ENCODE measurements at places on chromosomes 13 and 19.

- DNase-seq = no peak
These were observed 21.9 kb downstream of the LCP1 start for GRCh38 chr13:46160065-46160464.

DNA sequence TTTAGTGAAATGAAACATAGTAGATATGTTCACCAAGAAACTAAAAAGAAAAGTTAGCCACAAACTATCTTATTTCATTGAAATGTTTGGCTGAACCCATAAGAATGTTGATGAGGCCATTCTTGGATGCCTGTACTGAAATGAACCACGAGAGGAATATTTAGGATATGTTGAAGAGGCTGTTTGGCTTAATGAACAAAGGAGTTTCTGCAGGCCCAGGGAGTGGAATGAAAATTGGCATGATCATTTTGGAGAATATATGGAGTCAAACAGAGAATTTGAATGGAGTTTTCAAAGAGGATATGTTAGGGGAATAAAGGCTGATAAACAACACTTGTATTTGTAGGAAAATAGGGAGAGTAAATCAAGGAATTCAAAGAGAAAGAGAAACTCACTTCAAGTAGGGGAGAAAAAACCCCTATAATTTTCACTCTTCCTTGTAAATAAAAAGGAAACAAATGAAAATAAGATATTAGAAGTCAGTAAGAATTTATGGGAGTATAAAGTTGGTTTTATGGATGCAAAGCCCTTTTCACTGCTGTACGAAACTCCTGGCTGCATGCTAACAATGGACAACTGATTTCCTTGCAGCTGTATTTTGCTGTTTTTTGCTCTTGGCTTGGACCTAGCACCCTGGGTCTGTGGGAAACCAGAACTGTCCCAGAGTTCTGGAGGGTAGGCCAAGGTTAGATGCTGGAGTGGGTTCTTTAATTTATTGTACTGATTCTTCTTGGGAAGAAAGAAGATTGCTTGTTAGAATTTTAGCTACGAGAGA, 36.5 kb downstream of the KL start:
- DNase-seq = no peak

DNA sequence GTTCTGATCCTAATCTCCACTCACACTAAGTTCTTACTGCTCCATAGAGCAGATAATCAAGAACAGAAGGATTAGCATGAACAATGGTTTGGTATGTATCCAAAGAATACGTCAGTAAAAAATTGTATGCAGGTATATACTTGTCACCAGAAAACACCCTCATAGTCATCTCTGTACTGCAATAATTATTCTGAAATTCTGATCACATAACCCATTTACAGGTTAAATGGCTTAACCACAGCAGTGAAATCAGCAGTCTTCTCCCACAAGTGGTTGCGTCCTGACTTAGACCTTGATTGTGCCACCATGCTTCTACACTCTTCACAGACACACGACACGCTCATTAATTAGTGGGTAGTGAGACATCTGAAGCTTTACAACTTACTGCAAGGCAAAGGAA, 50.9 kb downstream of the LNX2 start:
- no peak for DNase-seq

DNA sequence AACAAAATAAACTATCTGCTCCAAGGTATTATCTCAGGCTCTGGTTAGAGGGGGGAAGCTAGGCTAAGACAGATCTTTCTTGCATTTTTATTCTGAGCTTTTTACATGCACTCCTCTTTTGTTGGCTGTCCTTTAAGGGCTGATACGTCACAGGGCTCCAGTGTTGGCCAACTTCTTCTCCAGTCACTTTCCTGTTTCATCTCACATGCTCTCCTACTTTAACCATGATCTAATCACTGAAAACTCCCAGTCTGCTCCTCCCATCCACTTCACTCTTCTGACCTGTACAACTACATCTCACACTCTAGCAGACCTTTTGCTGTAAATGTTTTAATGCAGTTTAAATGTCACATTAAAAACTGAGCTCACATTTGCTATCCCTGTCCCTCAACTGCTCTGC, 510.0 kb upstream of the KLF12 start:
- no peak for DNase-seq

DNA sequence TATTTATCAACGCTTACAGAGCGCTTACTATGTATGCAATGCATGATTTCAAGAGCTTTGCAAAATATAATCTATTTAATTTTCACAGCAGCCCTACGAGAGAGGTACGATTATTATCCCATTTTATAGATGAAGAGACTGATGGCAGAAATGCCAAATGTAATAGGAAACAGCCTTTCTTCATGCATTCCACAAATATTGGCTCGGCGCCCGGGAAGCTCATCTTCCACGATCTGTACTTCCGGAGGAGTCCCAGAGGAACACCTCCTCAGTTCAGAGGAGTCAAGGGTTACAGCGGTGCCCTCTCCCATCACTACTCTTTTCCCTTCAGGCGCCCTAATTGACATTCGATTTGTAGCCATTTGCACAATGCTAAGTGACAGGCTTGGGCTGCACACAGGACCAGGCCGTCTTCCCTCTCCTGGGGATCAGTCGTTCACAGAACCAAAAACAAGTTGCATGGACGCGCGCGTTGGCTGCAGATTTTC, 1.1 kb upstream of the ARHGAP35 start:
- DNase-seq = no peak

DNA sequence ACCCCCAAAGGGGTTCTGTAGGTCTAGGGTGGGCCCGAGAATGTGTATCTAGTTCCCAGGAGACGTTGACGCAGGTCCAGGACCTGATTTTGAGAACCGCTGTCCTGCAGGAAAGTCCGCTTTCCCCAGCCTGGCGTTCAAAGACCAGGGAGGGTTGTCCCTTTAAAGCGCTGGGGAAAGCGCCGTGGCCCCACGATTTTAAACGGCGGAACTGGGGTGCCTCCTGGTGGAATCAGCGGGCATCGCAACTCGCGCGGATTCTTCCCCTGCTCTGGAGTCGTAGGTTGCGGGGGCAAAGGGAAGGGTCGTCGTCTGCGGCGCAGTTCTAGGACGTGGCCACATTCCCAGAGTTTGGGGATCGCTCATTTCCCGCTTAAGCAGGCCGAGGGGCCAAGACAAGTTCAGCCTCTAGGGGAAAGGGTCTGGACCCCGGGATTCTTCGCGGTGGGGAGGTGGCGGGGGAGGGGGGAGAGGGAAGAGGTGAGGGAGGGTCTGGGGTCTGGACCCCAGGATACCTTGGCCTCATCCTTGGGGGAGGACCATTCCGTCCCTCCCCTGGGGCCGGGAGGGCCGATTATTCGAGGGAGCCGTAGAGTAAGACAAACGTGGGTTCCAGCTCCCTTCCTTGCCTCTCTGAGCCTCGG, 7.7 kb downstream of the PNMA8B start:
- DNase-seq = peak; percentile 86

DNA sequence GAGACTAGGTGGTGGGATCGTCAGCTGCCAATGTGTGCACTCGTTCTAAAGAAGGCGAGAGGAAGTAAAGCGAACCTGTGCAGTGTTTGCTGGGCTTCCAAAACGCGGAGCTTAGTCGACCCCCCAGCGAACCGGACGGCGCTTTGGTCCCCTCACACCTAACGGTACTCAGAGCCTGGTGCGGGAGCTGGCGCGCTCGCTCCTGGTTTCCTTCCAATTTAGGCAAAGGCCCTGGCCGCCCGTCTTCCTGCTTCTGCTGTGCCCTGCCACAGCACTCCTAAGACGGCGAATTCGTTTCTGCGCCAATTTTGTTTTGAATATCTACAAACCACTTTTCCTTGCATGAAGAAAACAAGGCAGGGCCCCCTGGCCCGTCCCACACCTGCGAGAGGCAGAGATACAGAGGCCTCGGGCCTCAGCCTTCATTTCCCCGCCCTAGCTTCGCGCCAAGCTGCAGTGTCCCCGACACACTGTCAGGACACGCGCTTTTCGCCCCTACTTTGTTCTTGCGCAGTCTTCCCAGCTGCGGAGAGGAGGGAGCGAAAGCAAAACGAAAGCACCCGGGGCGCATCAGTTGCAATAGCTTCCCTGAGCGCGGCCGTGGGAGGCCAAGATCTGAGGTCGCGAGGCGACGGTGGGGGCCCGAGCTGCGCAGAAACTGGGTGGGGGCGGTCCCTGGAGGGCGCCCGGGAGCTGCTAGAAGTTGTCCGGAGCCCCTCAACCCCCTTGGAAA, 111.9 kb downstream of the KCNRG start:
- DNase-seq = peak; percentile 76

DNA sequence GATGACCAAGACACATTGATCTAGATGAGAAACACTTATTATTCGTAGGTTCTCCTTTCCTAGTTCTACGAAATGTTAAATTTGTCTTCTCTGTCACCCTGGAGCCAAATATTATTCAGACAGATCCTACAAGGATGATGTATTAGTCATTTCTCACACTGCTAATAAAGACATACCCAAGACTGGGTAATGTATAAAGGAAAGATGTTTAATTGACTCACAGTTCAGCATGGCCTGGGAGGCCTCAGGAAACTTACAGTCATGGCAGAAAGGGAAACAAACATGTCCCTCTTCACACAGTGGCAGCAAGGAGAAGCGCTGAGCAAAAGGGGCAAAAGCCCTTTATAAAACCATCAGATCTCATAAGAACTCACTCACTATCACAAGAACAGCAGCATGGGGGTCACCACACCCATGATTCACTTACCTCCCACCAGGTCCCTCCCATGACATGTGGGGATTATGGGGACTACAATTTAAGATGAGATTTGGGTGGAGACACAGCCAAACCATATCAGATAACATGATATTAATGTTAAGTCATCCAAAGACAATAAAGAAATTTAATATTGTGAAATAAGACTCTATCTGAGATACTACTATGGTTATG, 1248.8 kb upstream of the SLC10A2 start:
- no peak for DNase-seq

DNA sequence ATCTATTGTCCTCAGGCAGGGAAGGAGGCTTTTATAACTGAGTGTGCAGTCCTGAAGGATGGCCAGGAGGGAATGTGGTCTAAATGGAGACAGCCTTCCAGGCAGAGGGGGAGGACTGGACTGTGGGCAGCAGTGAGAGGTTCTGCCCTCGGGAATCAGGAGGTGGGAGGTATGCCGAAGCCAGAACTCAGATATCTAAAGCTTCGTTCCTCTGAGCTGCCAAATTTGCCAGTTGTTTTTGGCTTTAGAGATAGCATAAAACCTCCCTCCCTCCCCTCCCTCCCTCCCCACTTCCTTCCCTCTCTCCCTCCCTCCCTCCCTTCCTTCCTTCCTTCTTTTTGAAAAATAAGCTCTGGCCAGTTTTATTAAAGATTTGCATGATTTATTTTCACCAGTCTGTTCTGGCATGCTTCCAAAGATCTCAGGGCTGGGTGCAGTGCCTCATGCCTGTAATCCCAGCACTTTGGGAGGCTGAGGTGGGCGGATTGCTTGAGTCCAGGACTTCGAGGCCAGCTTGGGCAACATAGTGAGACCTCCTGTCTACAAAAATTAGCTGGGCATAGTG, 2.4 kb downstream of the MEDAG start:
- peak; percentile 12 for DNase-seq

DNA sequence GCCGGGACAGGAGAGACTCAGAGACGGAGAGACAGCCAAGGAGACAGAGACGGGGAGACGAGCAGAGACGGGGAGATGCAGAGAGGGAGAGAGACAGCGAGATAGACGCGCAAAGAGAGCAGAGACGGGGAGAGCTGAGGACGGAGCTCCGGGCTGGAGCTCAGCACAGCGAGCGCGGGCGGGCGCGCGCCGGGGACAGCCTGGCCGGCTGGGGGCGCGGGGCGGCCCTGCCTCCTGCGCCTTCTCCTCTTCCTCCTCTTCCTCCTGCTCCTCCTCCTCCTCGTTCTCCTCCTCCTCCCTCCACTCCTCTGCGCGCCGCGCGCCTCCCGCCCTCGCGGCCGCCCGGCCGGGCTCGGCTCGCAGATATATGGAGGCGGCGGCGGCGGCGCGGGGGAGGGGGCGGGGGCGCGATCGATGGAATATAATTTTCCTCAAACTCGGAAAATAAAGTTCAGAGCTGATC, at the start of gene ERFL:
TSS of gene ERFL (minus strand) at position 229 of the 463 bp plus-strand sequence. CDS start 15,530 bp downstream, outside the sequence.
- peak; percentile 77 for DNase-seq

GRCh38 chr13:35473802-35474201, 2.7 kb downstream of the MAB21L1 start:
- DNase-seq = no peak

DNA sequence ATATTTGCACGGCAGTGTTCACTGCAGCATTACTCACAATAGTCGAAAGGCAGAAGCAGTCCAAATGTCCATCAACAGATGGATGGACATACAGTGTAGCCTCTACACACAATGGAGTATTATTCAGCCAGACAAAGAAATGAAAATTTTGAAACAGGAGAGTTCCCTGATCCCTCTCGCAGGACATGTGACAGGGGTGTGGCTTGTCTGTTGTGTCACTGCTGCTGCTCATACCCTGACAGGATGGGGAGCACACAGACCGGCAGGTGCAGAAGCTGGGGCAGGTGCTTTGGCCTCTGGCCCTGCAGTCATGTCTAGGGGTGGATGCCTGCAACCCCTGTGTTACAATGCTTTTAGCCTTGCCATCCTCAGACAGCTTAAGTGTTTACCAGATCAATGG, 204.3 kb downstream of the EFNB2 start:
- no peak for DNase-seq

DNA sequence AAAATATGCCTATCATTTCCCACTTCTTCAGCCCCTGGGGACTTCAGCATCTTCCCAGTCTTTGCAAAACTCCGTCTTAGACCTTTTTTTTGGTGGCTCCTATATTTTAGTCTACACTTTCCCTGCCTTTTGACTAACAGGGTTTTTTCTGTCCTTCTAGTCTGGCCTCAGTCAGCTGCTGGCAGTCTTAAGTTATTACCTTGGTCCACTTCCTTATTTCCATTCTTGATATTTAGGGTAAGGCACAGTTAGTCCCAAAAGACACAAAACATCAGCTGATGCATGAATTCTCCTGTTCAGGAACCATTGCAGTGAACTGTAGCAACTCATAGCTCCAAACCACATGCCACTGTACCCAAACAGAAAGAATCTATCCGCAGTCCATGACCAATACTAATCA, 234.6 kb upstream of the RFC3 start:
- DNase-seq = no peak

All from OCI-M1 (cell line).